Right ventricle myocardium inferior (tissue), 1 donor: ENCODE measurements at places on chromosomes 1 and 21.

- DNase-seq = no peak
Observed at GRCh38 chr1:210237479-210237878, 4.9 kb downstream of the SERTAD4 start.

- DNase-seq = no peak
Observed at GRCh38 chr1:34060901-34061415, 104.1 kb downstream of the CSMD2 start.

DNA sequence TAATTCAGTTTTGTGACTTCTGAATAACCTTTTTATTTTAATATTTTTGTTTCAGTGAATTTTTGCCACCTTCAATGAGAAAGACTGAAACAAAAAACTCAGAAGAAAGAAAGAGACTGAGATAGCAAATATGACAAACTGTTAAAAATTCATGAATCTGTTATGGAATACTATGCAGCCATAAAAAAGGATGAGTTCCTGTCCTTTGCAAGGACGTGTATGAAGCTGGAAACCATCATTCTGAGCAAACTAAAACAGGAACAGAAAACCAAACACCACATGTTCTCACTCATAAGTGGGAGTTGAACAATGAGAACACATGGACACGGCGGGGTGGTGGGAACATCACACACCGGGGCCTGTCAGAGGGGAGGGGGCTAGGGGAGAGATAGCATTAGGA lies 193.4 kb upstream of the FGGY start:
- DNase-seq = no peak

DNA sequence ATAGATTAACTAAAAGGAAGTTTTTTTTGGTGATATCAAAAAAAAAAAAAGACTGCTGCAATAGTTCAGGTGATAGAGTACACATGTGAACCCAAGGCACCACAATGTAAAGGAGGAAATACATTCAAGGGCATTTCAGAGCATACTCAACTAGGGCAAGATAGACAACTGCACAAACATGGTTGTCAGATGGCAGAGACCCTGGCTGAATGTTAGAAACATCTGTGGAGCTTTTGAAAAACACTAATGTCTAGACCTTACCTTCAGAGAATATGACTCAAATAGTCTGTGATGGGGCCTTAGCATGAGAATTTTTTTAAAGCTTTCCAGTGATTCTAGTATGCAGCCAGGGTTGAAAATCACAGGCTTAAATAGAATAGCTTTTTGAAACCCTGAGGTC lies 173.6 kb downstream of the VAV3 start:
- no peak for DNase-seq

DNA sequence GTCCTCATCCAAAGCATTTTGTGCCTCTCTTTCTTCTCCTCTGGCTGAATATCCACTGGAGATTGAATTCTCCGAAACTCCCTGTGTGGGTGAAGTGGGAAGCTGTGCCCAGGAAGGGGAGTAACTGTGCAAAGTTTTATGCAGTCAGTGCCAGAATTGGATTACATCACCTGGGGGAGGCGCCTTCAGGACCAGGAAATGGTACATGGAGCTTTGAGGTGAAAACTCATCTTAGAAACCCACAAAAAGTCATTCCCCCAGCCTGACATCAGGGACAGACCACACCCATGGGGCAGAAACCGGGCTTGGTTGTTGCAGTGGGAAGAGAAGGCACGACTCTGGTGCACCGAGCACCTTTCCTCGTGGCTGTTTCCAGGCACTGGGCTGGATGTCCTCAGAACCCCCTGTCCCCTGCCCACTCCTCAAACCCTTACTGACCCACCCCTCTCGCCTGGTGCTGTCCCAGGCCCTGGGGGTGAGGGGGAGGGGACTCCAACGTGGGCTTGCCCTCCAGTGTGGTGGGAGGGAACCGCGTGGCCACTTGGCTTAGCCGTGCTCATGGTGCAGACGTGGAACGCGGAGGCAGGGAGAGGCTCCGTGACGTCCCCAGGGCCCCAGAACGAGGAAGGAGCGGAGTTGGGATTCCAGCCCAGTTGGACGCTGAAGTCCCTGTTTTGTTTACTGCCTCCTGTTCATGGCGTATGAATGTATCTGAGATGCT lies 15.7 kb downstream of the TFF3 start:
- peak; percentile 64 for DNase-seq

DNA sequence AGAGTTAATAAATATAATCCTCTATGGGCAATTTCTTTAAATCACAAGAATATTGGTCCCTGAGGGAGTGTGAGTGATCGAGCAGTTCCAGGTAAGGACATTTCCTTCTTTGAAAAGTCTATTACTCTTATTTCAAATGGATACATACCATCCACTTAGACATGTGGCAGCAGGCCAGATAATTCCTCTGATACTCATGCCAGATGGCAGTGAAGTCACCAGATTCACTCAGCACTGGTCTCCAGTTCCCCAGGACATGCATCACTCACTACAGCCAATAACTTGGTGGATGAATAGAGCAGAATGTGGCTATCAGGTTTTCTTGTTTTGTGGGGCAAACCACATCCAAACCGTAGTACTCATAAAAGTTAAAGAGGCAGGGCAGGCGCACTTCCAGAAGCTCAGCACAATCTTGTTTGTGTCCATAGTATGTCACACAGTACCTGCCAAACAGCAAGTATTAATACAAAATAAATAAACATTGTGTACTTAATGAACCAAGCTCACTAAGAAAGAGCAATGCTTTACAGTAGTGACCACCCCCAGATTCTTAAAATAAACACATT lies 74.2 kb upstream of the CD53 start:
- no peak for DNase-seq

- no peak for DNase-seq
Observed at GRCh38 chr1:99673315-99673714, 27.4 kb downstream of the PALMD start.

DNA sequence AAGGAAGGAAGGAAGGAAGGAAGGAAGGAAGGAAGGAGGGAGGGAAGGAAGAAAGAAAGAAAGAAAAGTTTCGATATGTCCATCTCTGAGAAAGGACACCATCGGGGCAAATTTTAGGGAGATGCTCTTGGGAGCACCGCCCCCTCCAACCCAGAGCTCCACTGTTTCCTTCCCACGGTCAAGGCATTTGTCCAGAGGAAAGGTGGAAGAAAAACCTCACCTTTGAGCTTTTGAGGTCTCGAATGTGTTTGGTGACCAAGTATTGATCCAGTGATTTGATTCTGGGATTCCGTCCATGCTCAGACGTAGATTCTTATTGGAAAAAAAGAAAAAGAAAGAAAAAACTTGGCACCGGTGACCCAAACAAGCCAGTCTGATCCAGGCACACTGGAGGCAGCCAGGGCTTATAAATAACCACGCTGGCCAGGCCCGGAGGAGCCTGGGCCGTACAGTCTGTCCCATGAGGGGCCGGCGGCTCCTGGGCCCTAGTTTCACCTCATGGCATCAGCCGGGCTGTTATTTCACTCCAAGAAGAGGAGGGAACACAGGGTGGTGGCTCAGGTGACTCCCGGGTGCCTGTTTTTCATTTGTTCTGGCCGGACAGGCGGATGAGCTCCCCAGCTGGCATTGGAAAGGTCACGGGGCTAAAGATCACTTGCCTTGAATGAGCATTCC lies 36.1 kb upstream of the SLC25A33 start:
- DNase-seq = no peak

- DNase-seq = no peak
Observed at GRCh38 chr21:38912789-38913119, 107.0 kb downstream of the ETS2 start.

DNA sequence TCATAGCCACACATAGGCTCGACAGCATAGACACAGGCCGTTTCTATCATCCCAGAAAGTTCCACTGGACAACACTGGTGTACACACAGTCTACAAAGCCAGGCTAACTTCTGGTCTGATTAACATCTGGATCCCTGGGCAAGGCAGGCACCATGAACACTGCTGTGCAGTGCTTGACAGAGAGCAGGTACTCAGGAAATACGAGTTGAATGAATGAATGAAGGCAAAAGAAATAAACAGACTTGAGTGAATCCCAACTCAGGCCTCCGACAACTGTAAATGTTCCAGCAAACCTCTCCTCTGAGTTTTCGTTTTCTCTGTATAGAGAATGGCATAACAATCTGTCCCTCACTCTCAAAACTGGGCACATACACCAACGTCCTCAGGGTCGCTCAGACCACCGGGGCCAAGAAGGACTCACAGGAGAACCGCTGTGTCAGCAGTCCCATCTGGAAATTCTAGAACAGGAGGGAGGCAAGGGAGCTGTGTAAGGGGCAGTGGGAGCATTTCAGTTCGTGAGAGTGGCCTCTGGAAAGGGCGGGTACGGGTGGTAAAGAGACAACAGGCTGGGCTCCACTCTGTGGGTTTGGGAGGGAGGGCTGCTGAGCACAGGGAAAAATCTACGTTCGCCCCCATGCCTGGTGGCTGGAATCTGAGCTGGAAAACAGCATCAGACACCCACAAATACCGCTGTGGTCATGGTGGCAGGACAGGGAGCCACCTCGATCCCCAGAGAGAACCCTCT lies 15.1 kb upstream of the ECE1 start:
- DNase-seq = peak; percentile 4

DNA sequence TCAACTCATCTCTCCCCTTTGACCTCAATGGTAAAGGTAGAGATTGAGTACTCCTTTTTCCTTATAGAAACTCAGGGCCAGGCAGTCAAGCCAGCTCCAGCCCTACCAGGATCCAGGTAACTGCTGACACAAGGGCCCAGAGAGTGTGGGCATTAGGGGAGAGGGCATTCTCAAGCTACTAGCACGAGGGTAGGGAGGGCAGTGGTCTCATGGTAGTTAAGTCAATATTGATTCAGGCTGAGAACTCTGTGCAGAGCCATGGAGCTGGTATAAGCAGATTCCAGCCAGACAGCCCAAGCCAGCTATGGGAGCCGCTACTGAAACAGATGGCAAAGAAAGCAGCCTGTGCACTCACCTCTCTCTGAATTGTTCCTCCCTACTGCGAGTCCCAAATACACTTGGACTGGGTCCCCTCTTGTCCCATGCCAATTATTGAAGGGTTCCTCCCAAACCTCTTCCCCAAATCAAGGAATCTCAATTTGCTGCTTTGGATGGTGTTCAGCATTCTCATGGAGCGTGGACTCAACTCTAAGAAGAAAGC lies 2.8 kb downstream of the PI4KB start:
- DNase-seq = no peak

- no peak for DNase-seq
Observed at GRCh38 chr1:104163912-104164476, 414.3 kb downstream of the AMY1C start.
